ENCODE measurements at places on chromosomes 4 and X.

DNA sequence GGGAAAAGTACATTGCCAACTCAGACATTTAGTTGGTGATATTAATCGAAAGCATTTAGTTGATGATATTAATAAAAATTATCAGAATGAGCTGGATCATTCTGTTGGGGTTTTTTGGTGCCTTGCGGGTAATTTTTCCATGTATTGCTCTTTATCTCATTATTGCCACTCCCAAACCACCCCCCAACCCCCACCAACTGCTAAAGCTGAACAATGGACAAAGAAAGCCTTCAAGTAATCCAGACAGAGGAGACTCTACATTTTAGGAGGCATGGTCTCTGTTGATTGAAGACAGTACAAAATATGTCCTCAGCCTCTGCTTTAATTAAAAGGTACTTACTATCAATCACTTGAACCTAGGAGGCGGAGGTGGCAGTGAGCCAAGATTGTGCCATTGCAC, 22.5 kb downstream of the PDK3 start:
- no peak for DNase-seq

GRCh38 chr4:167868163-167868562, 224.2 kb upstream of the ANXA10 start:
- no peak for DNase-seq

DNA sequence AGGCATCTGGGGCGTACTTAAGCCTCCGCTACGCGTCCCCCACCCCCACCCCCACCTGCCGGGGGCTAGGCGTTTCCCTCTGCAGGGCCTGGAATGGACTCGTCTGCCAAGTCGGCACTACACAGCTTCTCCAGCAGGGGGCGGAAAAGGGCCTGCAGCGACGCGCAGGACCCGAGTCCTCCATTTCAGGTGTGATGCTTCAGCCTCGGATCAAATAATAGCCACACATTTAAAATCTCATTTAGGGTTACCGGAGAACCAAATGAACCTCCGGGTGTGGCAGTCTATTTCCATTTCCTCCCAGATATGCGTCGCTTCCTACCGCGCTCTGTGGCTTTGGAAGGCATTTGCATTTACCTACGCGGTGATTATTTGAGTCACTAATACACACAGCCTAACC, 2.9 kb downstream of the PAK3 start:
- peak; percentile 41 for DNase-seq

DNA sequence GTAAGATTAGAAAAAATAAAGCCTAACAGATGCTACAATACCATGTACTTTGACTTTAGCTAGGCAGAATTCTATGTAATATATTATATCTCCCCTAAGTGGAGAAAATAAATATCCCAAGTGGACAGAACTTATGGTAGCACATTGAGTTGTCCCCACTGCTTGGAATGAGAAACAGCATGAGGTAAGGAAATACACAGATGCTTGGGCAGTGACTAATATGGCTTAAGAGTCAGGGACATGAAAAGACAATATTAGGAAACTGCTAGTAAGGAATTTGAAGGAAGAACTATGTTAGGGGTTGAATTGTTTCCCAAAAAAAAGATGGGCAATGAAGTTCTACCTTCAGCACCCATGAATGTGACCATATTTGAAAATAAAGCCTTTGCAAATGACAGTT, 2265.1 kb downstream of the PCDH7 start:
- DNase-seq = no peak

GRCh38 chr4:110198435-110199416, at the start of gene ELOVL6:
Gene ELOVL6, minus strand, starts transcription at chr4:110198615. Its CDS starts 280 bp downstream, at chr4:110198335.
- peak; percentile 74 for DNase-seq

DNA sequence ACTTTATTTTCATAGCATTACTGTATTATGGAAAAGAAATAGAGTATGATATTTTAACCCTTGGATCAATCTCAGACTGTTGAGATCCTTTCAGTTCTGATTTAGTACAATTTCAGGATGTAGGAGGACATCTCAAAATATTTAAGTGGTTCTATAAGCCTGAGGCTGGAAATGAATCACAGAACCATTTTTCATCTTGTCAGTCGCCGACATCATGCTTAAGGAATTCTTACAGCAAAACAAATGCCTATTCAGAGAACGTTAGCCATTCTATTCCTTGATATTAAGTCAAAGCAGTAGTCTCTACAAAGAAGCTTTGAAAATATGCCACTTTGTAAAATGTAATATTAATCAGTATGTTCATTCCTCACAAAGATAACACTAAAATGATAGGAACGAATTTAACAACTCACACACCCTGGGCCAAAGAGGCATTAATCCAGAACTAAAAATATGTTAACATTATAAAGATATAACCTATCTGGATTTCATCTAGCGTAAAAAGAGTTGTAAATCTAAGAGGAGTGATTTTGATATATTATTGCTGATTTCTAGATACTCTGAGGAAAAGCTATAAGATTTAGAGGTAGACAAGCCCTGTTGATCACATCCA, 152.0 kb downstream of the GASK1B start:
- DNase-seq = no peak

- no peak for DNase-seq
Measured at GRCh38 chr4:10106421-10107039, 10.1 kb downstream of the WDR1 start.

Measured in DND-41 (cell line).